ENCODE measurements at places on chromosomes 3 and 15.

GRCh38 chr15:95624100-95624499 lies 706.4 kb upstream of the NR2F2 start:
- DNase-seq: no peak

DNA sequence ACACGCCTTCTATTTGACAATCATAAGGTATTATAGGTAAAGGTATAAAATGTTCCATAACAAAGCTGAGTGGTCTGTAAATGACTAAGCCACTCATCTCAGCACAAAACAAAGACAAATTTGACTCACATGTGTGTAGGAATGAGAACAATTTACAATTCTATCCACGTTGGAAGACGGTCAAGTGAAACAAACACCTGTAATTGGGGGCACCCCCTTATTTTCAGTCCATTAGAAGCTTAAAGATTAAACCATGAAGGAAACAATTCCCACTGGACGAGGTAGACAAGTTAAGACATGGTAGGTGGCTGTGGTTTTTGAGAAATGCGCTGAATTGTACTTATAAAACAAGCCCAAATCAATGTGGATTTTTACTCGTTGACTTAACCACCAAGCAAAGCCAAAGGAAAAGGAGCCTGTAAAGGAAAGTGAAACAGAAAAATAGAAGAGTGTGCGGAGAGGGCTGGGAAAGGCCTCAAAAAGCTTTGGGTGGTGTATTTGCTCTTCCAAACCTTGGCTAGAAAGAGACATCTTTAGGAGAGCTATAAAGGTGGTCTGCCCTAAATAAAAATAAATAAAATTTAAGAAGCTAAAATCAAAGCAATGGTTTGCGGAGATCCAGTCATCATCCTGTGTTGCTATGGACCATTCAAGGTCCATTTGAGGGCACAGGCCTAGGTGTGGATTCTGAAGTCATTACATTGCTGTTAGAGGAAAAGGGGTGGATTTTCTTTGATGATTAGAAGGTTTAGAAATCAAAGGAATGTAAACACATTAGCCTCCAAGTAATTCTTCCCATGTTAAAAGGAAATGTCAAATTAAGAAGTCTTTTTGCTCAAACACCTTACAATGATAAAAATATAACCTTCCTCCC lies 135.0 kb downstream of the TFG start:
- DNase-seq: no peak

DNA sequence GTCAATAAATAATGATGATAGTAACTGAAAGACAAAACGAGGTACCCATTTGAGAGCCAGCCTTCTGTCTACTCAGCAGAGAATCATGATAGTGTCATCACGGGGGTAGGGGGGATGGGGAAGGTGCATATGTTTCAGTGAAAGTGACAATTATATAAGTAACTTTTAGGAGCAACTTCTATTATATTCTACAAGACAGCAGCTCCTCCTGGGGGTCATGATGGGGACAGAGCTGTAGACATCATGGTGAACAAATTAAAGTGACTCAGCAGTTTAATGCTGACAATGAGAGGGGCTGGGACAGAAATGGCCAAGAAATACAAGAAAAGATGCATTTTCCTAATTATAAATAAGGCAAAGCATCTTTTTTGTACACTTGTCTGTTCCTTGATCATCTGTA lies 11.8 kb downstream of the CAPN3 start:
- no peak for DNase-seq

DNA sequence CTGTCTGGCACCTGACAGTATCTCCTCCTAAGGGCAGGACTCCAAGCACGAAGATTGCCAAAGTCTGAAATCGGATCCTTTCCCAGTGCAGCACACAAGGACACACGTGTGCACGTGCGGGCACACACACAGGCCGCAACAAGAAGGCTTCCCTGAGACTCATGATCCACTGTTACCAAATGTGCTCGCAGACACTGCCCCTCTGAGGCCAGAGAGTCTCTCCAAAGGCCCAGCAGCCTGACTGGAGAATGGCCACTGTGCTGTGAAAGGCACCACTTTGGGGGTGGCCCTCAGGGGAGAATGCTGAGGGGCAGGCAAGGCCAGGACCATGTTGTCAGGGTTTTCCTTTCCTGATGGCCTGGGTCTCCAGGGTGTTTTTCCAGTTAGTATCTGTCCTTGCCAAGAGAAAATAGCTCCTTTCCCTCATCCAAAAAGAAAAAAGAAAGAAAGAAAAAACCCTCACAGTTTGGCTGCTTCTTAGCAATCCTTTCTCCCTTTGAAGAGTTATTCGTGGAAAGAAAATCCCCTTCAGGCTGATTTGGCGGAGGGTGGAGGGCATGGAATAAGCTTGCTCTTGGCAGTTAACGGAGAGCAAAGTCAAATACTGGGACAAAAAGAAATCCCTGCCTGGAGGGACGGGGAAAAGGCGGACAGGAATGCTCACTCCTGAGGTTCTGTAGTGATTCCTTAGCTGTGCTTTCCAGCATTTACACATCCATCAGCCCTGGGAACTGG lies 112.2 kb upstream of the ETV5 start:
- no peak for DNase-seq

GRCh38 chr3:103629391-103629790 lies 1194.6 kb downstream of the ZPLD1 start:
- DNase-seq: no peak

- no peak for DNase-seq
Observed at GRCh38 chr3:10303105-10303504, 10.4 kb upstream of the GHRL start.

- no peak for DNase-seq
Observed at GRCh38 chr3:175041369-175041768, 182.2 kb downstream of the NAALADL2 start.

DNA sequence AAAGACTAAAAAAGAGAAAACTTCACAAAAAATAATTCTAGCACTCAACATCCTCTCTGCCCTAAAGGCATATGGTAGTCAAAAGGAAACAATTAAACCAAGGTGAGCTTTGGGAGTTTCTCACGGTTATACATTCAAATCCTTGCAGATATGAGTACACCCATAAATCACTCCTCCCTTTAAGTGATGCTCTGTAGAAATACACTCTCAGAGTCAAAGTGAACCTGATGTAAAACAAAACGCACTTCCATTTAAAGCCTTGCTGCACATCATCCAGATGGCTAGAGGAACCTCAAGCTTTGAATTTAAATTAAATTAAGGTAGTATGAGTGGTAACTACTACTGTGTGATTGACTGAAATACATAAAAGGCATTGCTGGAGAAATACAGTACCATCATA lies 36.0 kb upstream of the AADAC start:
- no peak for DNase-seq

DNA sequence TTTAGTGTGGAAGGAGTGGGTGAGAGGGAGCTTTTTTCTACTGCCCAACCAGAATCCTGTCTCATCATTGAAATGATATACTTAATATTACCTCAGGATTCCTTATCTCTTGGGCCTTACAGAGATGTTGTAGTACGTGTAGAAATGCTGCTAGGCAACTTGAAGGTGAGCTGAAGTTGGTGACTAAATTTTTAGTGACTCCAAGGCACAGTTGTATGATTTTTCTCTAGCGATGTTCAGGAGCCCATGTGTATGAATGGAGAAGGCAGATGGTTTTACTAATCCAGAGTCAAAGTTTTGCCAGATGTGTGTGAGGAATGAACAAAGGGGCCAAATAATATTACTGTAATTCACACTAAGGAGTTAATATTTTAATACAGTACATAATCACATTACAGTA lies 42.8 kb upstream of the TEX9 start:
- DNase-seq: no peak

GRCh38 chr3:149151843-149152242 lies 22.4 kb downstream of the HPS3 start:
- no peak for DNase-seq

DNA sequence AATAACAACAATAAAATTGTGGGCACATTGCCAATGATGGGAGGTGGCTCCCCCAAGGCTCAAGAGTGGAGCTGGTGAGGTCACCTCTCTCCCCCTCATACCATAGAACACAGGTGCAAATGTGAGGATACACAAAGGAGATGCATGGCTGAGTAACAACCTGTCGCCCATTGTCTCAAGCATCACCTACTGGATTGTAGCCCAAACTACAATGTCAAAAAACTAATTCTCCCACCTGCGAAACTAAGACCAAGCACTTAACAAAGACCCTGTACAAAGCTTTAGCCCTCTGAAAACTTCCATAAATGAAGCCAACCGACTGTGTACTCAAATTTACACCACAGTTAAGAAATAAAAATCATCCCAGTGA lies 50.4 kb upstream of the IGSF11 start:
- DNase-seq: no peak

DNA sequence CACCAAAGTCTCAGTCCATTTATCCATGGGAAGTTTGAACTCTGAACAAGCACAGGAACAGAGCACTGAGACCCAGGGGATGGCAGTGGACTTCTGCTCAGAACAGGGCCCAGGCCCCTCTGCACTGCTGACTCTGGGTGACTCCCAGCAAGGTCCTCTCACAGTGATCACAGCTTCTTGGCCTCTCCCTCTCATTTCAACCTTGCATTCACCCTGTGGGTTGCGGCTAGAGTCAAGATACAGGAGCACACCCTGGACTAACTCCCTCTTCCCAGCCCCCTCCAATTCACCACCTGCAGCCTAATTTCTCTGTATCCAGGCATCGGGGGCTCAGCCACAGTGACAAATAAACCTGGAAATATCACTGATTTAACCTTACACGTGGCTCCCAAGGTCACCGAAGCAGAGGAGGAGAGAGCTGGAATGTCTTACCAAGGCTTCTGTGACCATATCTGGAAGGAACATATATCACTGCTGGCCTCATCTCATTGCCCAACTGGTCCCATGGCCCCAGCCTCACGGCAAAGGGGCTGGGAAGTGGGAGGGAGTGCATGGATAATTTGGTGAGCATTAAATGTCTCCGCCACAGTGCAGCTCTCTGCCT lies 1.2 kb downstream of the RTP3 start:
- no peak for DNase-seq

GRCh38 chr15:78695854-78696253 lies 54.8 kb upstream of the CHRNB4 start:
- DNase-seq: no peak

DNA sequence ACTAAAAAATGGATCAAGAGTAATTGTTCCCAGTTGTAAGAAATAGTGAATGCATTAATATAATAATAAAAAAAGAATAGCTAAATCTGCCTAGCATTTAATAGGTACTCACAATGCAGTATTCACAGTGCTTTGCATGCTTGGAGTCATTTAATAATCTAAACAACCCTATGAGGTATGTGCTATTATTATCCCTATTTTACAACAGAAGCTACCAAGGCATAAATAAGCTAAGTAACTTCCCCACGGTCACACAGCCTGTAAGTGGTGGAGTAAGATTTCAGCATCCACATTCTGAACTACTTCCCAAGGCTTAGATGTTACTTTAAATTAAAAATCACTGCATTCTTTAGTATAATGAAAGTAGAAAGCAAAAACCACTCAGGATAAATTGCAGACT lies 102.9 kb downstream of the PLCH1 start:
- DNase-seq: no peak

DNA sequence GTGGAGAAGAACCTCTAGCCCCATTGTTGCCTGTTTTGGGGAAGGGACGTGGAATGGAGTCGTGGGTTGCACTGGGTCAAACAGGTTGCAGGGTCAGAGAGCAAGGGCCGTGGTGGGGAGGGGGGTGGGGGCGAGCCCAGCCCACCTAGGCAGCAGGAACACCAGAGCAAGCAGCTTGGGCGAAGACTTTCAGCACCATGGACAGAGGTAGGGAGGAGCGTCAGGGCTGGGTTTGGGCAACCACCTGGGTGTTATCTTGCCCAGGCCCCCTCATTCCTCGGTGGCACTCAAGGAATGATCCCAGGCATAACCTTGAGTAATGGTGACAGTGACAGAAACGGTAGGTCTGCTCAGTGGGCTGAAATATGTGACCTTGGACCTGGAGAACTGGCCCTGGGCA lies 45.9 kb upstream of the TMEM115 start:
- peak; percentile 49 for DNase-seq

GRCh38 chr15:69652751-69653305 lies 200.2 kb downstream of the RPLP1 start:
- DNase-seq: no peak

DNA sequence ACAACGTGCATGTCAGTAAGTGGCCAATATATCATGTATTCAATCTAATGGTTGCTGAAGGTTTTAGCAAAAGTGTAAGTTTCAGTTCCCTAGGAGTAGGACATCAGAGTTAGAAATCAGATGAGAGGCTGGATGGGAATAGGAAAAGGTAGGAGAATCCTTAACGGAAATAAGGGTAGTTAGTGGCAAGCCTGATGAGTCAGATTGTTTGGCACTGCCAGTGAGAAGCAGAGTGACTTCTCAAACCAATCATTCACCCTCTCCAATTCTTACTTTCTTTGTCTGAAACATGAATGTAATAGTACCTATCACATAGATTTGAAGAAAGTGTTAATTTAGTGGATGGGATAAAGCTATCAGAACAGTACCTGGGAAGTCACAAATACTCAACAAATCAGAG lies 894.0 kb downstream of the NTRK3 start:
- DNase-seq: no peak

- DNase-seq: no peak
Observed at GRCh38 chr3:23253214-23253613, 50.1 kb downstream of the UBE2E2 start.

DNA sequence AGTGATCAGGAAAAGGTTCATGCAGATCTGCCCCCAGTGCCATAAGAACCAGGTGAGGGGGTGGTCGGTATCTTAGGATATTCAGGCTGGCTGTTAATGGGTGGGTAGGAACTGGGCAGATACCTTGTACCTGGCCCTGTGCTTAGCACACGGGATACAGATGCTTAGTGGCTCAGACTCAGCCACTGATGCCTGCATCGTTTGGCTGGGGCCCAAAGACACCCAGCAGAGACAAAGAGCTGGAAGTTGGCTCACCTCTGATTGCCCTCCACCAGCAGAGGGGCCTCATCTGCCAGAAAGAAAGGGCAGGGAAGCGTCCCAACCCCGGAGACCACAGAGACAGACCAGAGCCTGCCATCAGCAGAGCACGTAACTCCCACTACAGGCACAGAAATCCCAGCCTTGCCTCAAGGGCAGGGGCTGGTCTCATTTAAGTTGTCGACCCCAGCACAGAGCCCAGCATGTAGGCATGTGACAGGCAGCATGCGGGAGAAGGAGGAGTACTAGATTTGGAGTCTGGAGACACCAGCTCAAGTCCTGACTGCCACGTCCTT lies 64.1 kb upstream of the SLC6A1 start:
- DNase-seq: no peak

- no peak for DNase-seq
Observed at GRCh38 chr3:190646996-190647395, 133.1 kb downstream of the IL1RAP start.

DNA sequence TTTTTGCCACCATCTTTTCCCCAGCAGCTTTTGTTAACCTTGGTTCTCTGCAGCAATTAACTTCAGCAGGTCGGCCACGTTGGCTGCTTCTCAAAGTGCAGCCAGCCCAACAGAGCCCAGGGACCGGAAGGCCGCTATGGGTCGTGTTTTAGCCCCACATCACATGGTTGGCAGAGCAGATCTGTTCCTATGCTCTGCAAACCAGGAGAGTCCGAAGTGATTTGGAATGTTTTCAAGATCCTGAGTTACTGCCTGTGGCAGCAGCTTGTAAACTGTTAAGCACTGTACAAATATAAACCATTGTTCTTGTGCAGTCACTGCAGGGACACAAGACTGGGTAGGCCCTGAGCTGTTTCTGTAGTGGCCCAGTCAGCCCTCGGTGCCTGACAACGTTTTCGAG lies 69.6 kb upstream of the MYZAP start:
- no peak for DNase-seq

- no peak for DNase-seq
Observed at GRCh38 chr3:65153850-65154512, 466.2 kb upstream of the ADAMTS9 start.

- no peak for DNase-seq
Observed at GRCh38 chr3:74001436-74001835, 376.7 kb upstream of the PDZRN3 start.

GRCh38 chr3:150520408-150520807 lies 25.9 kb downstream of the SERP1 start:
- DNase-seq: no peak

GRCh38 chr15:95606551-95606950 lies 723.9 kb upstream of the NR2F2 start:
- DNase-seq: no peak

Measured in activated CD4-positive, alpha-beta memory T cell treated with anti-CD3 and anti-CD28 coated beads, Interleukin-2, amount 10 ng/mL, durations not matched to agents 7 days and 5 days (primary cell).